Activated gamma-delta T cell treated with anti-CD3 and anti-CD28 coated beads, Interleukin-2, amount 50 U/mL, for 16 hours (primary cell): ENCODE measurements at places on chromosomes 4 and X.

- DNase-seq = no peak
These were observed 776 bp downstream of the PABPC4L start for GRCh38 chr4:134200811-134201215.

GRCh38 chr4:176340871-176341685 lies 21.3 kb downstream of the SPCS3 start:
- no peak for DNase-seq

- no peak for DNase-seq
These were observed 117.1 kb upstream of the BMP3 start for GRCh38 chr4:80913381-80913780.

DNA sequence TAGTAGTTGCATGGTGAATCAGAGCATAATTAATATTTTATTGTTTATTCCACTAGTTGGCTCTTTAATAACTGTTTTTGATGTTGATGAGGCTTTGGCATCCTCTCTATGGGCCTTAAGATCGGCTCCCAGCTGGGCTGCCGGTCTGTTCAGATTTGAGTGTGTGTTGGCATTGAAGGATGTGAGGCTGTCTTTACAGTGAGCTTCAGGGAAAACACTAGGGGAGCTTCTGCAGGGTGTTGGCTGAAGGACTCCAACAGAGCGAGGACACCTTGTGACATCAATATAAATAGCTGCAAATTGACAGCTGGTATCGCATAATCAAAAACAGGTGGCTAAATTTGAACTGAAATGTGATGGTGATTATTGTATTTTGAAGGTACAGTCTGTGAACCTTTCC lies 322.0 kb downstream of the FSTL5 start:
- DNase-seq = no peak

DNA sequence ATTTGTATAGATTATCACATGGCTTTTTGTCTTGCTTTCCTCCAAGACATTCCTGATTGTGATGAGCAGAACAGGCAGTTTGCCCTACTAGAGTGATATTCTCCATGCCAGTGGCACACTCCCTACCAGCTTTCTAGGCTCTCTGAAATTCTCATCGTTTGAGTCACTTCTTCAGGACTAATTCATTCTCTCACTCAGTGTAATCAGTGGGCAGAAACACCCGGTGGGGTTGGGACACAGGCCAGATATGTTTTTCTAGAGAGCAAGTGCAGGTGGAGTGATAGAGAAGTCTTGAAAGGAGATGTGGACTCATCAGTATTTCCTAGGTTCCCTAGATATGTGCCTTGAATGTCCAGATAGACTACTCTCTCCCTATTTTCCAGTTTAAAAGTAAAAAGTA lies 13.1 kb downstream of the RAB33A start:
- DNase-seq = no peak

GRCh38 chr4:61517144-61517543 lies 317.0 kb downstream of the ADGRL3 start:
- no peak for DNase-seq

GRCh38 chr4:52192721-52193135 lies 141.6 kb downstream of the SPATA18 start:
- DNase-seq = no peak

- no peak for DNase-seq
These were observed 688 bp upstream of the EVC start for GRCh38 chr4:5710065-5710960.

DNA sequence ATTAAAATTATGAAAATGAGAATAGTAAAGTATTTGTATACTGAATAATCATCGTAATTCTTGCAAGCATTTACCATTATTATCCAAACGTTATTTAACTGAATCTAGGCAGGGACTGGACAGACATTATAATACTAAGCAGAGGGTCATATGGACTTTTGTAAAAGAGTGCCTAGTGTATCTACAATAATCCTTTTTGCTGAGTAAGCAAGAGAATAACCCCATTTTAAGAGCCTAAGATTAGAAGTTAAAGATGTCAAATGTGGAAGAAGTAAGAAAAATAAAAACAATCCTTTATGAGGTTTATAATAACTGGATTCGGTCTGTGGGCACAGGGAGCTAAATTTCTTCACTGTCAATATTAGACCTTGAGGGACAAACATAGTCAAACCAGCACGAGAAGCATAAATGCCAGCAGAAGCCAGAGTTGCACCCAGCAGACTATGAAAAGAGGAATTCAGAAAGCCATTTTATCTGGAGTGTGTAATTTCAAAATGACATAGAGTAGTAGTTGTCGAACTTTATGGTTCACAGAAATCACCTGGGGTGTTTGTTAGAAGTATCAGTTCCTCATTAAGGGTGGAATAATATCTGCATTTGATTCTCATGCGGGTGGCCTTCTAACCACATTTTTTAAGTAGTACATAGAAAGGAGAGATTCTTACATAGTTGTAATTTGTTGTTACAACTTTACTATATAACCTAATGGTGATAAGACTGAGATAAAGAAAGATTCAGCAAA lies 39.7 kb upstream of the DCLK2 start:
- DNase-seq = no peak

DNA sequence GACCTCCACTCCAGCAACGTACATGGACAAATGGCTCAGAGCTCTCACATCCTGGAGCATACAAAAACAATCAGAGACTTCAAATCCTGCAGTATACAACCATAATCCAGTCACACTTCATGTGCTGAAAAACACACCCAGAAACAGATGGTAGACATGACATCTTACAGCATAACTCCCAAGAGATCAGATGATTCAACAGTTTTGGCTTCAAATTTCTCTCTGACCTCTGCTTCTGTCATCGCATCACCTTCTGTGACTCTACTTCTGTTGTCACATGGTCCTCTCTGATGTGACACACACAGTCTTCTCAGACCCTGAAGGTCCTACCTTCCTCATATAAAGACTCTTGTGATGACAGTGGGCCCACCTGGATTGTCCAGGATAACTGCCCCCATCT lies 18.5 kb downstream of the SUV39H1 start:
- DNase-seq = no peak

DNA sequence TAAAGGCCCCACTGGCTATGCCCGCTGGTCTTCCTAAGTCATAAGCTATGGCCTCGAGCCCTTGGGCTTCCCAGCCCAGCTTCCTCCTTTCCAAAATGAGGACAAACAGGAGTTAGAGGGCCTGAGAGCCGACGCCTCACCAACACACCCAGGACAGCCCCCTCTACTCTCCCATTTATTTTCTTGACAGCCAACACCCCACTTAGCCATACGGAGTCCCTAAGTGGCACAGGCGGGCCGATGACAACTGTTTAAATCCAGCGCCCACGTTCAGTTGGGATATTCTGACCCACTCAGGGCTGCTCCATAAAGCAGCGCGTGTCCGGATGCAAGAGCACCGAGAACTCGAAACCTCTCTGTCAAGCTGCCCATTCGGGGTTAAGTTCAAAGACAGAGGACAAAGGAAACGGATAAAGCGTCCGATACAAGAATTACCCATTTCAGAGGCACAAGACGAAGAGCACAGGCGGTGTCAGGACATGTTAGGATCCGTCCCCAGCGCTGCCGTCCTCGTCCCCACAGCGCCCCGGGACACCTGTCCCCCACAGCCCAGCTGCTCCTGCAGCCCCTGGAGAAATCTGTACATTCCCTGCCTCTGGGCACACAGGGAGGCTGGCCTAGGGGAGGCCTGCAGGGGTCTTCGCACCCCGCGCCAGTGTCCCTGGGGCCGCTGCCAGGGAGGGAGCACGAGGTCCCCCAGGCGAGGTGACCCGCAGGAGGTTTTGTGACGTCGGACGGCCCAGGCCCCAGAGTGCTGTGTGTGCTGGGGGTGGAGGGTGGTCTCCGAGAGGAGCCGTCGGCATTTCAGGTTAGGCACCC lies 1.2 kb downstream of the PRKX start:
- DNase-seq = no peak

DNA sequence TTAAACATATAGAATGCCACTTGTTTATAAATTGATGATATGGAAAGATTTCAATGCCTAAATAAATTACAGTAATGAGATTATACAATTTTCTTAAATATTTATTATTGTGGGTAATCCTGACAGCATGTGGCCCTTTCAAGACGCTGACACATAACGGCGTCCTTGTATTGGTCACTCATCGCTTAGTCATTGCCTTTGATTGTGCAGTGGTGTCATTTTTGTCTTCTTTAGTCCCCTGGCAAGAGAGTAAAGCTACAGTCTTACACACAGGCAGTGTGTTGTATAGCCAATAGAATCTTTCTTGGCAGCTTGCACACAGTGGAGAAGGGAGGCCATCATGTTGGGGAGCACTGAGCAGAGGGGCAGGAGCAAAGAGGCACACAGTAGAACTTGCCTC lies 361.8 kb upstream of the GALNT7 start:
- no peak for DNase-seq
